Activated CD8-positive, alpha-beta memory T cell treated with anti-CD3 and anti-CD28 coated beads, Interleukin-2, amount 10 ng/mL, durations not matched to agents 7 days and 5 days (primary cell): ENCODE measurements at places on chromosomes 6 and 20. TPM values are rescaled to one million over a fixed set of nuclear protein-coding genes. Genes with fewer than 3 reads are reported as not detected.
A peak's percentile ranks its signal among the peaks of the same experiment; 100 is the strongest.

The LY6G5B gene
- 16.1 TPM for total RNA-seq

The TRMT11 gene
- total RNA-seq = 20.6 TPM

DNA sequence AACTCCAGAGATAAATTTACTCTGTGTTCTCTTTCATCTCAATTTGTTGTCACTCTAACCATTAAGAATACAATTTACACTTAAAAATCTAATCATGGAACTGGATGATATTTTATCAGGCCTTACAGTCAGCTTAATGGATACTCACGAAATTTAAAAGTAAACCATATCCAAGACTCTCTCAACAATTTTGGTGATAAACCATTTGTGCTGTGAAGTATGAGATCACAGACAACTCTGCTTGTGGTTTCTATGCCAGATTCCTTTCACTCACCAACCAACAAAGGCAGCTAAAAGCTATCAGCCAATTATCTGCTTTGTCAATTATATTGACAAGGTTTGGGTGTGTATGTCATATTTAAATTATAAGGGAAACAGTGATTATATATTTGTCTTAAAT lies 155.8 kb downstream of the TRDN start:
- H3K36me3 ChIP-seq = no peaks in the 10 kb centered on the region
- DNase-seq = no peak
- H3K4me3 ChIP-seq = no peak overlapping the region
- no peaks in the 10 kb centered on the region for H3K27me3 ChIP-seq
- no peaks in the 10 kb centered on the region for H3K4me1 ChIP-seq
- H3K27ac ChIP-seq = no peak overlapping the region

- peaks cover 9% of the 10 kb centered on the region for H3K4me1 ChIP-seq
- no peaks in the 10 kb centered on the region for H3K27me3 ChIP-seq
- H3K27ac ChIP-seq = no peak overlapping the region
- DNase-seq = no peak
Measured at GRCh38 chr6:37308069-37308815, 45.5 kb upstream of the RNF8 start.

GRCh38 chr6:8065519-8065911 lies 1.3 kb upstream of the BLOC1S5 start:
- peak; percentile 46 for DNase-seq
- H3K4me3 ChIP-seq = peak overlapping the region; percentile 27
- H3K27ac ChIP-seq = peak overlapping the region; percentile 95
- H3K27me3 ChIP-seq = no peaks in the 10 kb centered on the region
- peaks cover 11% of the 10 kb centered on the region for H3K36me3 ChIP-seq
- peaks cover 31% of the 10 kb centered on the region for H3K4me1 ChIP-seq

GRCh38 chr6:51800603-51801002 lies 286.8 kb downstream of the PKHD1 start:
- no peak overlapping the region for H3K4me3 ChIP-seq
- H3K27ac ChIP-seq = no peak overlapping the region
- H3K36me3 ChIP-seq = no peaks in the 10 kb centered on the region
- no peak for DNase-seq

GRCh38 chr6:36201612-36202011 lies 5.1 kb downstream of the BRPF3 start:
- H3K4me1 ChIP-seq = peaks cover 50% of the 10 kb centered on the region
- no peak for DNase-seq
